HuH-7 (cell line): ENCODE measurements at places on chromosomes 7 and 10.

- DNase-seq: no peak
These were observed 149.2 kb downstream of the PRKAG2 start for GRCh38 chr7:151727579-151728285.

DNA sequence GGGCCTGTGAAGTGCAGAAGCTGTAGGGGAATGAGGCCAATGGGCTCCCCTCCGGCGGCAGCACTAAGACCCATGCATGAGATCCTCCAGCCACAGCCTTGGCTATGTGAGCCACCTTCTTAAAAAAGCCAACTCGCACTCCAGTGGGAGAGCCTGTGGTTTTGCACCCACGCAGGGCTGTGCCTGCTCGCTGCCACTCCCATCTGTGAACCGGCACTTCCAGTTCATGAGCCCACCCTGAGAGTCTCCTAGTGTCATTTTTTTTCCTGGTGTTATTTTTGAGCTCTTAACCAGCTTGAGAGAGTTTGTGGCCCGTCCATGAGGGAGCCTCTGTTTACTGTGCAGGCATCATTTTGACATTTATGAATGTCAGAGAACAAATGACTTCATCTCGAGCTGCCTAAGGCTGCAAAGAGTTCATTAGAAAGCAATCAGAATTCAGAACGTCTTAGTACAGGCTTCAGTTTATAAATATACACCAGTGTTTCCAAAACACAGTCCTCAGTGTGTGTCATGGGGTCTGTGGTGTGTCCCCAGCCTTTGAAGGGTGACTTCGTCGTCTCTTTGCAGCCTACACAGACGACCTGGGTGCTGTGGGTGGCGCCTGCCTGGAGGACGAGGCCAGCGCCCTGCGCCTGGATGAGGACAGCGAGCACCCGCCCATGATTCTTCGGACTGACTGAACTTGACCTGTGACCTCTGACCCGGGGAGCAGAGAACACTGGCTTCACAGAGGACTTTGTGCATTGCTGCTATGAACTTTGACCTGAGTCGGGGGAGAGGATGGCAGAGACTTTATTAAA is 40.4 kb downstream of the WIPI2 start:
- no peak for DNase-seq

DNA sequence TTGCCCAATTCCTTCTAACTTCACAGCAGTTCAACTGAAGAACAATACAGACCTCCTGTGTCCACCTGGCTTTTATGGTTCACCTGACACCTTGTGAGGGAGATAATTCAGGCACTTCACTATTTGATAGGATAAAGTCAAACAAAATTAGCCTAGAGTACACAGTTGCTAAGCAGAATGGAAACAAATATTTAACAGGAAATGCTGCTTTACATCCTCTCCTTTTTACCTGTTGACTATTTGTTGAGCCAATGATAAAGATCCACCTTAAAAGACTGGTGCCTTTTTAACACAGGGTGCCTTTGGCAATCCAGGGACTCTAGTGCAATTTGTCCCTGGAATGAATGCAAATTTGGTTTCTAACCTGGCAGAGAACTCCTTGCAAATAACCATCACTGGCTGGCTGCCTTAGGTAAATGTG is 39.8 kb downstream of the ITPRID1 start:
- DNase-seq: no peak

- DNase-seq: no peak
These were observed 314.9 kb downstream of the CALN1 start for GRCh38 chr7:72097226-72097625.

DNA sequence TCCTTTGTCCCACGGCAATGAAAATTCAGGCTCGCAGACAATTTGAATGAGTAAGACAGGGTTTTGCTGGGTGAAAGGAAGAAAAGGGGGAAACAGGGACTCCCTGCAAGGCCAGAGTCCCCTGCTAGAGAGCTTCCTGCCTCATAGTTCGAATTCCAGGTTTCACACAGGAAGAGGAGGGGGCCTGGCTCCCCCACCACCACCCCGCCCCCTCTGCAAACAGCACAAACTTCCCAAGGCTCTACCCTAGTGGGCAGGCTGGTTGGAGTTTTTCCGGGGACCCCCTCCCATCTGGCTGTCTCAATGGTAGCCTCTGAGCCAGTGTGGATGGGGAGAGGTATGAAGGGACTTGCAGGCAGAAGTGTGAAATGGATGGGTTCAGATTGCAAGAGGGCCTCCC is 57.4 kb upstream of the NEBL start:
- DNase-seq: no peak

- no peak for DNase-seq
These were observed 106.4 kb upstream of the GJD4 start for GRCh38 chr10:35498693-35499092.

DNA sequence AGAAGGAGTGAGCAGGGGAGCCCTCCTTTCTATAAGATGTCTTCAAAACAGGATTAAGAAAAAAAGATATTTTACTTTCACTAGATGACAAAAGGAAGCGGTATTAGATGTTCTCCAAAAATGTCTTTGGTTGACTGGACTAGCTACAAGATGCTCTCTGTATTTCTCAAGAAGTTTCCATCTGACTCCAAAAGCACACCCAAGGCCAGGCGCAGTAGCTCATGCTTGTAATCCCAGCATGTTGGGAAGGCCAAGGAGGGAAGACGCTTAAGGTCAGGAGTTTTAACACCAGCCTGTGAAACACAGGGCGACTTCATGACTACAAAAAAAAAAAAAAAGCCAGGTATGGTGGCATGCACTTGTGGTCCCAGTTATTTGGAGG is 84.5 kb downstream of the PIP4K2A start:
- DNase-seq: no peak

DNA sequence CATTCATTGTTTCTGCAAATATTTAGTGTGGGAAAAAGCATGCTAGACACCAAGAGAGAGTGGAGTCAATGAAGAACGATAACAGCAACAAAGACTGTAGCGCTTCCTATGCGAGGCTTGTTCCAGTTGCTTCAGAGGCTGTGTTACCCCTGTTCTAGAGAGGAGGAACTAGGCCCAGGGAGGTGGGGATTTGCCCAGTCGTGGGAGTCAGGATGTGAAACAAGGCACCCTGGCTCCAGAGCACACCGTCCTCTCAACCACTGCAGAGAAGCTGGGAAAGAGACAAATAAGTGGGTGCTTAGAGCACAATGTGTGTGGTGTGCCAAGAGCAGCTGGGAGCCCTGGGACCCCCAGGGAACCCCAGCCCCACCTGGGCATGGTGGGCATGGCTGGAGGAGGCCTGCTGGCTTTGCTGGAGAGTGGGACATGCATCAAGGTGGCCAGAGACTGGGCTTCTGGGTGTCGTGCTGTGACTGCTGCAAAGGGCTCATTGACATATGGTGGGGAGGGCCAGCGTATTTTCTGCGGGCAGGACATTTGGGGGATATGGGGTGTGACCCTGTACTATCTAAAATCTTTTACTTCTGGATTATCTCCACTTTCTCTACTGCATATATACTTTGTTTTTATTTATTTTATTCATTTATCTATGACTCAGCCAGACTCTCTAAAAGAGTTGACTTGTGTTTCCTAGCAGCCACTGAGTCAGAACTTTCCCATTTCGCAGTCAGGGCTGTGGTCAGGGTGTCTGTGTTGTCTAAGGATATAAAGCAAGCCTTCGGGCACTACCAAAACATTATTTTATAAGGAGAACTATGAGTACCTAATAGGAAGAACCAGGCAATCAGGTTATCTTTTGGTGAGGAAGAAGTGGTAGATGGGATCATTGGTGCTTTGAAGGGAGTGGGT is 95.4 kb downstream of the TCF7L2 start:
- no peak for DNase-seq

- peak; percentile 30 for DNase-seq
These were observed 1.3 kb downstream of the PDZD8 start for GRCh38 chr10:117373823-117374505.

DNA sequence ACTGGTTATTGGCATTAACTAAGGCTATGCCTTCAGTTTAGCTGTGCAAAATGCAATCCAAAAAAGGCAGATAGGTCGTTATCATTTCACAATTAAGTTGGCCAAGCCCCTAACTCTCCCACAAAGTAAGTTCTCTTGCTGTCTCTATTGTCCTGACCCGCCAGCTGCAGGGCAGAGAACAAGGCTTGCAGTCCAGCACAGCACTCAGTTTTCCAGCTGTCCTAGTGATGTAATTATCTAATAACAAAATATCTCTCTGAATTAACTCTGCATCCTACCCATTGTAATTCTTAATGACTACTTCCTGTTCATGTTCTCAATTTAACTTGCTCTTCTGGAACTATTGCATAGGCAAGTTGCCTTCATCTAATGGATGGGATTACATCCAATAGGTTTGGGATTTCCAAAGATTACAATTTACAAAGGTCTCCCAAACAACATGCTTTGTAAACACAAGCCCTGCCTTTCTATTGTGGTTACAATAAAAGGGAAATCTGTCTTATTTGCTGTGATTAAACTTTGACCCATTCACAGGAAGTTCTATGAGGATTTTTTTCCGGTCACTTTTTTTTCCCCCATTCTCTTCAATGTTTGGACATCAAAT is 55.2 kb downstream of the CDK6 start:
- DNase-seq: no peak

- no peak for DNase-seq
These were observed at the start of gene ADAM8 for GRCh38 chr10:133276435-133277201. Gene ADAM8 (minus strand): TSS chr10:133276868. CDS start chr10:133276817, 51 bp downstream.

DNA sequence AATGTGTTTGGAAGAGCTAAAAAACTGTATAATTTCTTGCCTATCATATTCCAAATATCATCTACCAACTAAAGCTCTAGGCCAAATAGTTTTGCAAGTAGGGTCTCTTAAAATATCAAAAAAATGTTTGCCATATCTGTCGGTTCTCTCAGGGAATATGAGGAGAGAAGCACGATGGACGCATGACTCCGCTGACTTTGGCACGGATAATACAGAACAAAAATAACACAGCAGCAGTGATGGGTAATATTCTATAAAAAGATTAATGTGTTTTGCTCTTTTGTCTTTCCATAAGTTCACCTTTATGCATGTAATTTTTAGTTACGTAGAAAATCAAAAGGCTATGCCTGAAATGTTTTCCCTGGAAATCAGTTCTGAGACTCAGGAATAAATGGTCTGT is 919 bp upstream of the IDI2 start:
- DNase-seq: no peak

GRCh38 chr10:123148414-123149161 is 652 bp downstream of the HMX2 start:
- DNase-seq: no peak
